Caki2 (cell line): ENCODE measurements at places on chromosomes 3 and 15.

DNA sequence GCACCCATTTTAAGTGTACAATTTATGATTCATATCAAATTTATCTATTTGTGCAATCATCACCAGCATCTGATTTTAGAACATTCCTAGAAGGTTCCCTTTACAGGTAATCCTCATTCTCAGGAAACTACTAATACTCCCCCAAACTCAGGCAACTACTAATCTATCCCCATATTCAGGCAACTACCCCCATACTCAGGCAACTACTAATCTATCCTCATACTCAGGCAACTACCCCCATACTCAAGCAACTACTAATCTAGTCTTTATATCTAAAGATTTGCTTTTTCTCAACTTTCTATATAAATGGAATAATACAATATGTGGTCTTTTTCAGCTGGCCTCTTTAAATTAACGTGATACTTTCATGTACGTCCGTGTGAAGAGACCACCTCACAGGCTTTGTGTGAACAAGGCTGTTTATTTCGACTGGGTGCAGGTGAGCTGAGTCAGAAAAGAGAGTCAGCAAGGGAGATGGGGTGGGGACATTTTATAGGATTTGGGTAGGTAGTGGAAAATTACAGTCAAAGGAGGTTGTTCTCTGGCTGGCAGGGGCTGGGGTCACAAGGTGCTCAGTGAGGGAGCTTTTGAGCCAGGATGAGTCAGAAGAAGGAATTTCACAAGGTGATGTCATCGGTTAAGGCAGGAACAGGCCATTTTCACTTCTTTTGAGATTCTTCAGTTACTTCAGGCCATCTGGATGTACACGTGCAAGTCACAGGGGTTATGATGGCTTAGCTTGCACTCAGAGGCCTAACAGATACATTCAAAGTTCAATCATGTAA, 1444.5 kb upstream of the CADM2 start:
- peak; percentile 54 for DNase-seq

DNA sequence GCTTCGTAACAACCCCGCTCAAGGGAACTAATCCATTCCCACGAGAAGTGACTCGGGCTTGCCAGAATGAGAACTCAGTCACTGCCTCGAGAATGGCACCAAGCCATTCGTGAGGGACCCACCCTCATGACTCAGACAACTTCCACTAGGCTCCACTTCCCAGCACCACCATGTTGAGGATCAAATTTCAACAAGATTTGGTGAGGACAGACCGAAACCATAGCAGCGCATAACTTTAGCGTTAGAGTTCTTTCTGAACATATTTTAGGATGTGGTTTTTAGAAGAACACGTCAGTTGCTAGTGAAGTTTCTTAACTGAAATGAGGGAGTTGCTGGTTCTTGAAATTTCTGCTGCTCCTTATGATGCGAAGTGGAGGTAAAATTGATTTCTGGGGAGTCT, 13.5 kb downstream of the PTPRG start:
- DNase-seq: no peak

DNA sequence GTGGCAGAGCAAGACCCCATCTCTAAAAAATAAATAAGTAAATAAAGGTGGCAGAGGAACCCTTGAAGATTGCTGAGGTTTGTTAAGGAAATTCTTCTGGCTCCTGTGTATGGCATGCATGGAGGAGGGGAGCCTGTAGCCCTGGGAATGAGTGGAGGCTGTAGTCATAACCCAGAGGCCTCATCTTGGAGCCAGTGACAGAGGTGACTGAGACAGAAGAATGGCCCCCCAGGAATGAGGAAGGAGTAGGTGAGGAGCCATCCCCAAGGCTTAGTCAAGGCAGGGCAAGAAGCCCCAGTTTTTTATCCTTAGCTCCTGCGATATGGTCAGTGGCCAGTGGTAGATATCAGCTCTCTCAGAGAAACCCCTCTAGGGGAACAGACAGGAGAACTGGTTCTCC, 46.5 kb downstream of the BSN start:
- DNase-seq: no peak

- DNase-seq: no peak
These were observed 136.0 kb upstream of the DAZL start for GRCh38 chr3:16741103-16741758.

DNA sequence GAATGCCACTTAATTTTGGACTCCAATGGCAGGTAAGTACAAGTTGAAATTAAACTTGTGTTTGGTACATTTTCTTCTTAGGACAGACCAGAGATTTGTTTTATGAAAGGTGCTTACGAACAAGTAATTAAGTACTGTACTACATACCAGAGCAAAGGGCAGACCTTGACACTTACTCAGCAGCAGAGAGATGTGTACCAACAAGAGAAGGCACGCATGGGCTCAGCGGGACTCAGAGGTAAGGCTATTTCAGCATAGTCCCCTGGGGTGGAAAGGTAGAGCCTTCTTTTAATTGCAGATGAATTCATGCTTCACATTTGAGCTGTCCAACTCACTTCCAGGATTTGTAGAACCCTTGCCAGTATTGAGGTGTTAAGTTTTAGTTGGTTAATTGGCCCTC, 51.4 kb downstream of the ASTE1 start:
- DNase-seq: no peak

GRCh38 chr15:57698243-57698642, 8.3 kb upstream of the POLR2M start:
- no peak for DNase-seq

GRCh38 chr15:79844221-79844620, 52.6 kb downstream of the MTHFS start:
- DNase-seq: no peak
